EH (cell line): ENCODE measurements at places on chromosomes 2 and 18.

GRCh38 chr2:182444806-182445205, 18.0 kb upstream of the PDE1A start:
- DNase-seq = peak; percentile 53

DNA sequence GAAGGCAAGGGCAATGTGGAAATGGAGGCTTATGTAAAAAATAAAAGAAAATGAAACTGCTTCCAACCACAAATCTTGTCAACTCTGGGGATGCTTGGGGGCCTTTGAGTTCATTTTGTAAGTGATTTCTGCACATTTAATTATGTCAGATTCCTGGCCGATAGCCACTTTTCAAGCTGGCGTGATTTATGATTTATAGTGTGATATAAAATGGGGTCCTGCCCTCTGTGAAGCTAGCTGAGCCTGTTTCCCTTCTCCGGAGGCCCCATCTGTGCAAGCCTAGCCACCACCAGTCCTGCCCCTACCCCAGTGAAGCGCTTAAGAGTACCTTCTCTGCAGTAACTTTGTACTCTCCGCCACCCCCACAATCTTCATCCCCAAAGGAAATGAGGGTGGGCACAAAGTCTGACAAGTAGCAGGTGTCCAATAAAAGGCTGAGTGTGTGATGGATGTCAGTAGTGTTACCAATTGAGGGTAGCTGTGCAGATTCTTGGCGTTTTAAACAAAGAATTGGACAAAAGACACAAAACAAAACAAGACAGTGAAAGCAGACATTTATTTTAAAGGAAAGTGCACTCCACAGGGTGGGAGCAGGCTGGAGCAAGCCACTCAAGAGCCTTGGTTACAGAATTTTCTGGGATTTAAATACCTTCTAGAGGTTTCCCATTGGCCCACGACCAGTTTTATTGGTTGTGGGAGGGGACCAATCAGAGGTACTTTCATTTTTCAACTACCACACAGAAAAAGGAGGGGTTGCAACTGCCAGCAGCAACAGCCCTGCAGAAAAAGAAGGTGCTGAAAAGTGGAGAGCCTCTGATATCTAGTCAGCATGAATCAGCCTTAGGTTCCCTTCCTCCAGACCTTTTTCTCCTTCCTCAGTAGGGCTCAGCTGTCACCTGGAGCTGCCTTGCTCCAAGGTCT, 39.0 kb upstream of the SIX3 start:
- DNase-seq = peak; percentile 9

DNA sequence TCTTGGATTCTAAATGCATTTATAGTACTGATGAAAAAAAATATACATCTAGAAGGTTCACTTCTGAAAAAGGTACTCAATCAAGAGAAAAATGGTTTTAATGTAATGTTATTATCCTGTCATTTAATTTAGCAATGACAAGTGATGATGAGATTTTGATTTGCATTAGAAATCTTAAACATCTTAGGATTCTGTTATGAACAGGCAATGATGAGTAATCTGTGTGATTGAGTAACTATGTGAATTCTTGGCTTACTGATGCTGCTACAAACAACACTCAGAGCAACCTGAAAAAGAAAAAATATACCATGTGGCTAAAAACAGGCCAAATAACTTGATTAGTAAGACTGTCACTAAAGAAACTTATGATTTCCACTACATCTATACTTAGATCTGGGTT, 30.1 kb downstream of the RBKS start:
- DNase-seq = peak; percentile 82

DNA sequence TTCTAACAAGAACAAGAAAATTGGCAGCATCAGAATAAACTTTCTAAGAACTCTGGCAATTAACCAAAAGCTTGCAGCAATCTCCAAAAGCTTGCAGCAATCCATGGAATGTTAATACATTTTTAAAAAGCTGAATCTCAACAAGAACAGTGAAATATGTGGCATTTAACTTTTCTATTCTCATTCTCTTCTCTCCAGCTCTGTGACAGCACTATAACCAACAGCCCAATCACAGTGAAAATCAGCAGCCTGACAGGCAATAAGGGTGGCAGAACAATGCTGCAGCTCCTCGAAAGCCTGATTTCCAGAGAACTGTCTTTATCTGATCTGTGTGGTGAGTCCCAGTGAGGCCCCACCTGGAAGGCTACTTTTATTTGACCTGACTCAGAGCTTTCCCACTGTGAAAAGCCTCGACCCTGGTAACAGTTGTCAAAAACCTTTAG, 60.0 kb downstream of the TMEM131 start:
- peak; percentile 78 for DNase-seq

DNA sequence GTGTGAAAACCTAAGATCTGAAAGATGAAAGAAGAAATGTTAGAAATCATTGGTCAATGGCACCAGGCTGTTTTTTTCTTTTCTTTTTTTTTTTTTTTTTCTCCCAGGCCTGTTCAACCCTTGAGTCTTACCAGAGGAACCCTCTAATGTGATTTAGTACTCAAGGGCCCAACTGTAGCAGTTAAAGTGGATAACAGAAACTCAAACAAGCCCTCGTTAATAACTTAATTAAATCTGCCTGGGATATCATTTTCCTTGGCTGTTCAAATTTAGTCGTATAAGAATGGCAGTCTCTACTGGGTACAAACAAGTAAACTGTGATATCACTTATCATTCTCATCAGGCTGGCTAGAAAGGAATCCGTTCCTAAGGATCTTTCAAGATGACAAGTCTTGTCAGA, 16.5 kb downstream of the ARL4C start:
- DNase-seq = no peak

- DNase-seq = no peak
Observed at GRCh38 chr2:236690726-236691125, 121.1 kb downstream of the ACKR3 start.

DNA sequence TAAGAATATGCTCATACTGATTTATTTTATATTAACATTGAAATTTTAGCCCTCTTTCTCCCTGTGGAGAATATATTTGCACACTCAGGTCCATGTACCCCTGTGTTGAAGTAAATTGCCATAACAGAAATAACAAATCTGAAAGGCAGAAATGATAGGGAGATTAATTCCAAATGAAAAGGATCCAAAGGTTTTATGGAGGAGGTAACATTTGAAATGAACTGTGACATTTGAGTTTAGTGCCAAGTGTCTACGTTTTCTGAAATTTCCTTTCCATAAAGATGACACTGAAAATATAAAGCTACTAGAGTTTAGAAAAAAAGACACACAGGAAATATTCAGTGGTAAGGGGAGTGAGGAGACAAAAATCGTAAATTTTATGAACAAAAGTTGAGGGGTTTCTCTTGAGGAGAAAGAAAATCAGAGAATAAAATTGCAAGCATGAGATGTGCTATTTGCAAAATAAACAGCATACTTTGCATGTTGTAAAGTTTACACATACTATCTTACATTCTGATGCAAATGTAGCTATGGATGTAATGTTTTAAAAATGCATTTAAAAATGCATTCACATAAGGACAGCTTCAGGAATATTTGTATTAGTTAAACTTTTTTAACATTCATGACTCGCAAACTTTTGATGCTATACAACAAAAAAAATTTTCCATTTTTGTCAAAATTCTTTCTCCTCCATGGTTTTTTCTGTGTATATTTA, 69.5 kb downstream of the BAZ2B start:
- DNase-seq = peak; percentile 19

GRCh38 chr2:72605836-72606442, 219.9 kb downstream of the EXOC6B start:
- peak; percentile 26 for DNase-seq

DNA sequence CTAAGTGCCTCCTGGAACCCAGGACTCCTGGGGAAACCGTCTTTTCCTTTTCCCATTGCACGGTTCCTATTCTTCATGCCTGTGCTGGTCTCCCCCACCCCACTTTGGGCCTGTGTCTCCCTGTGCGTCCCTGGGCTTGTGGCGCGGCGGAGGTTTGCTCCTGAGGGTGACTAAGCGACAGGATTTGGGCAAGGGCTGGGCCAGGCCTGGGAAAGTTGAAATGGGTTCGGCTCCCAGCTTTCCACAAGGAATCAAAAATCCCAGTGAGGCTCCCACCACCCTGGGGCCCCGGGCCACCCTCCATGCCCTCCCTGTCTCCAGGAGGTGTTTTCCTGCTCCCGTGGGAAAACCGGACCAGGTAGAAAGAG, 197.6 kb downstream of the NDUFA10 start:
- DNase-seq = no peak
